ENCODE measurements at places on chromosomes 12 and 14.
A peak's percentile ranks its signal among the peaks of the same experiment; 100 is the strongest.

- no peak for DNase-seq
Observed at GRCh38 chr12:106866426-106867080, 89.2 kb upstream of the TMEM263 start.

- no peak for DNase-seq
Observed at GRCh38 chr14:103366741-103367140, 18.5 kb upstream of the MARK3 start.

DNA sequence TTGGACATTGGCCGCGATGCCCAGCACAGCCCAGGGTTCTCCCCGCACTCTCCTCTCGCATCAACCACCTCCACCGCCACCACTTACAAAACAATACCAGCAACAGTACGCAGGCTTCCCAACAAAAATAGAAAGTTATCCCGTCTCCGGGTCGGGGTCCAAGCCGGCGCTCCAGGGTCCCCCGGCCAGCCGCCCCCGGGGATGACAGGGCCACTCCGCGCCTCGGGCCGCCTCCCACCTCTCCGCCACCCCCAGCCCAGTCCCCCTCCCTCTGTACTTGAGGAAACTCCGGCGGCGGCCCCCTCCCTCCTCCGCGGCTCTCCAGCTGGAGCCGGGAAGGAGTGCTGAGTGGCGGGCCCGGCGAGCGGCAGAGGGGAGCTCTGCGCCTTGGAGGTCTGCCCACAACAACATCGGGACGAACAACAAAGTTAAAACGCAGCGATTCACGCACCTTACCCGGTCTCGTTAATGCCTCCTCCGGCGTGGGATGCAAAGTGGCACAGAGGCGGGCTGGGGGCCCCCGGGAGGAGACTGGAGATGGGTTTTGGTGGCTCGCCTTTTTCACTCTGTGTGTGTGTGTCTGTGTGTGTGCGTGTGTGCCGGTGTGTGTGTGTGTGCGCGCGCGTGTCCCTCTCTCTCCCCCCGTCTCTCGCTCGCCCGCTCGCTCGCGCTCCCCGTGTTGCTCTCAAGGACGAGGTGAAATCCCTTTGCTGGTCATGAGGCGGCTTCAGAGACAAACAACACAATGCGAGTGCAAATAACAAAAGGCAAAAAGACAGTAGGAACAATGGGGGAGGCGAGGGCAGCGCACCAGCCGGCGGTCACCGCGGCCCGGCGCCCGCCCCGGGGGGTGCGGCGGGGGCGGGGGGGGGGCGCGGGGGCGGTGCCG lies 386.8 kb downstream of the BCAT1 start:
- peak; percentile 39 for DNase-seq

GRCh38 chr12:131671276-131671675 lies 39.6 kb upstream of the SFSWAP start:
- no peak for DNase-seq

Measured in transverse colon (tissue), 4 donors.